ENCODE measurements at places on chromosomes 3 and 15.

- DNase-seq, result peak; percentile 90
Observed at GRCh38 chr3:66693461-66694031, 192.7 kb upstream of the LRIG1 start.

- DNase-seq, result no peak
Observed at GRCh38 chr3:193812791-193813500, 219.9 kb downstream of the OPA1 start.

GRCh38 chr15:49675041-49675440, 54.2 kb downstream of the DTWD1 start:
- DNase-seq, result no peak

GRCh38 chr15:45064386-45064785, 41.4 kb downstream of the SORD start:
- no peak for DNase-seq

DNA sequence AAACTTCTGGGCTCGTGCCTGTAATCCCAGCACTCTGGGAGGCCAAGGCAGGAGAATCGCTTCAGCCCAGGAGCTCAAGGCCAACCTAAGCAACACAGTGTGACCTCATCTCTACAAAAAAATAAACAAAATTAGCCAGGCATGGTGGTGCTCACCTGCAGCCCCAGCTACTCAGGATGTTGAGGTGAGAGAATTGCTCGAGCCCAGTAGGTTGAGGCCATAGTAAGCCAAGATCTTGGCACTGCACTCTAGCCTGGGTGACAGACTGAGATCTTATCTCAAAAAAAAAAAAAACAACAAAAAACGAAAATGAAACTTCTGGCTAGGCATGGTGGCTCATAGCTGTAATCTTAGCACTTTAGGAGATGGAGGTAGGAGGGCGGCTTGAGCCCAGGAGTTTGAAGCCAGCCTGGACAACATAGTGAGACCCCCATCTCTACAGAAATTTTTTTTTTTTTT, 53.7 kb downstream of the PIK3CB start:
- DNase-seq, result no peak

DNA sequence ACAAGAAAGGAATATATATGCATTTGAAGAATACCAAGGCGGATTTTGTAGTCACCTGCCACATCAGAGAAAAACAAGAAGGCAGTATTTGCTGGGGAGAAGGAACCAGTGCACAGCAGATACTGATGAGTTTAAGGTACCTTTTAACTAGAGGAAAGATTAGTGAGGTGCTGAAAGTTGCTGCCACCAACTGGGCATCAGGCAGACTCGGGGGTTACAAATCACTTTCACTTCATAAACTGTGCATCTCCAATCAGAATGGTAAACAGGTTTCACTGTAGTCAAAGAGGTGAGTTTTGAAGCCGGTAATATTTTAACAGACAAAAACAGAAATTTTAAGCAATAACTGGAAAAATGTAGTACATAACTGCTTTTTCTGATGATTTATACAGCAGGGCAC, 4.1 kb downstream of the FBN1 start:
- DNase-seq, result no peak

GRCh38 chr3:19248143-19248542, 99.8 kb downstream of the KCNH8 start:
- DNase-seq, result no peak

GRCh38 chr15:40927495-40927872, 1.7 kb upstream of the DLL4 start:
- DNase-seq, result no peak

- DNase-seq, result peak; percentile 5
Observed at GRCh38 chr3:146072061-146072460, 88.9 kb downstream of the PLOD2 start.

- DNase-seq, result no peak
Observed at GRCh38 chr15:50250760-50251394, 14.6 kb downstream of the HDC start.

- DNase-seq, result no peak
Observed at GRCh38 chr3:129593595-129594339, 12.7 kb downstream of the PLXND1 start.

DNA sequence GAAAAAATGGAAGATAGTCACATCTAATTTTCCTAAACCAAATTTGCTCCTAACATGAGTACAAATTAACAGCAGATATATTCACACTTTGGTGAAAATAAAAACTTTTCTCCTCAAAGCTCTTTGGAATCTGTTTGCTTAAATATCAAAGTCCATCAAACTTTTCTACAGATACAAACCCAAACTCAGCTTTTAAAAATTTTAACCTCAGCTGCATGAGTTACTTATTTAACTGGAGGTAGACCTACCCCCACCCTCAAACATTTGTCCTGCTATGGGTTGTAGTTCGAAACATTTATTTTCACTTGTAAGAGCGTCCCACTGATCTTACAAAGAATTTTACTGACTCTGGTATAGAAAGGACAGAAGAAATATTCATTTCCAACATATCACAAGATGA, 8.9 kb upstream of the XYLB start:
- no peak for DNase-seq

DNA sequence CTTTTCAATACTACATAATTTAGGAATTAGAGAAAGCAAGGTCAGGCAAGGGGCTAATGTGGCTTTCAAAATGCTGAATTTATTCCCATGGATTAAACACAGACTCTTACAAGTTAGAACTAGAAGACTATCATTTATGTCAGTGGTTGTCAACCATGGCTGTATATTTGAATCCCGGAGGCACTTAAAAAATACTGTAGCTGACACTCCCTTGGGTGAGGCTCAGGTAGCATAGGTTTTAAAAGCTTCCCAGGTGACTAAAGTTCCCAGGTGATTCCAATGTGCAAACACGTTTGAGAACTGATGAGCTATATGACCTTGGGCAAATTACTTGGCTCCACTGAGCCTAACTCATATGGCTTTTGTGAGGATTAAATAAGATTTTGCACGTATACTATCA, 29.6 kb downstream of the AAGAB start:
- DNase-seq, result no peak

DNA sequence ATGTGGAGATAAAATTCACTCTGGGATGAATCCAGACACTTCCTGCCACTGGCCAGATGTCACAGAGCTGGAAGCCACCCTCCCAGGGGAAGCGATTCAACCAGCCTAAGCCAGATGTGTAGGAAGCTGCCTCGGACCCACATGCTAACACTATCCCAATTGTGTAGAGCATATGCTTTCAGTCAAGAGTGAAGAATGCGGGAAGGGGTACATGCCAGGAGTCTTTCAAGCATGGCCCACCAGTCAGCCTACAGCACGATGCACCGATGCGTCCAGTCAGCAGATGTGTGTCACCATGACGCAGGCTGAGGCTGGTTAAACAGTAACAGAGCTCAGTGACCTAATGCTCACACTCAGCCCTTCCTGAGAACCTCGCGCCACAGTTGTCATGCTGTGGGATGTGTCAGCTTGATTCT, 38.8 kb upstream of the BNC1 start:
- DNase-seq, result no peak

- DNase-seq, result no peak
Observed at GRCh38 chr15:67244971-67245478, 9.4 kb downstream of the AAGAB start.

- no peak for DNase-seq
Observed at GRCh38 chr3:37686220-37686619, 175.5 kb upstream of the CTDSPL start.

- DNase-seq, result peak; percentile 90
Observed at GRCh38 chr15:82849556-82850512, 40.4 kb downstream of the WHAMM start.

GRCh38 chr15:60941448-60941847, 287.7 kb downstream of the RORA start:
- no peak for DNase-seq

DNA sequence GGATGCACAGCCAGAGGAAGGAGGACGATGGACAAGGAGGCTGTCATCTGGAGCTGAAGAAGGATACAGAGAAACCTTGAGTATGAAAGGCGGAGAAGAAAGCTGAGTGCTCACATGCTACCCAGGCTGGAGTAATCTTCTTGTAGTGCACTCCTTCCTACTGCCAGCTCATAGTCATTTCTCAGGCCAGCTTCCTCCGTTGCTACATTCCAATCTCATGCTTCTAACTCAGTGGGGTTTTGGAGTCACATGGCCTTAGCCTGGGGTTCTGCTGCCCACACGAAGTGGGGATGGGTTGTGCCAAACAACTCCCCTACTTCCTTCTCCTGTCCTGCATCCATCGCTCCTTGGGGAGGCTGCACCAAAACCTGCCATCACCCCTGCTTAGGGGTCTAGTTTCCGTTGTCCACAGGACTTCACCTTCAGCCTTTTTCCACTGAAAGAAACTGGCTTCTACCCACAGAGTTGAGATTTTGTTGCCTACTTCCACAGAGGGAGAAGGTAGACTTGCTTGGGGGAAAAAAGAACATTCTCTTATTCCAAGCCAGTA, 239.9 kb downstream of the EPHB1 start:
- no peak for DNase-seq

DNA sequence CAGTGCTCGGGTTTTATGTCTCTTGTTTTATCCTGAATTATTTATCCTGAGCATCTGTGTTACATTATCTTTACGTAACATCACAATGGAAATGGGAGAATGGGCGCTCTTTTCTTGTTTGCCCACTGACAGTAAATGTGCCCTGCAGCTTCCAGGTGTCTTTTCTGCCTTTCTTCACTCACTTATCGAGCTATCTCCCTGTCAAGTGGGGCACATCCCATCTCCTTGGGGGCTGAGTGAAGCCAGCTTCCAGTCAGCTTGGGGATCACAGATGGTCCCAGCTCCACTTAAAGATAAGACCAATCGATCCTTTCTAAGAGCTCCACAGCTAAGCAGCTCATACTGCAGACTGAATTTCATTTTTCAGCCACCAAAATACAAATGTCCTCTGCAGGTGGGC, 125.8 kb downstream of the KBTBD8 start:
- no peak for DNase-seq

GRCh38 chr3:32109256-32109655, 2.8 kb downstream of the GPD1L start:
- peak; percentile 86 for DNase-seq

GRCh38 chr3:56988458-56989168, 71.9 kb upstream of the SPATA12 start:
- peak; percentile 87 for DNase-seq

DNA sequence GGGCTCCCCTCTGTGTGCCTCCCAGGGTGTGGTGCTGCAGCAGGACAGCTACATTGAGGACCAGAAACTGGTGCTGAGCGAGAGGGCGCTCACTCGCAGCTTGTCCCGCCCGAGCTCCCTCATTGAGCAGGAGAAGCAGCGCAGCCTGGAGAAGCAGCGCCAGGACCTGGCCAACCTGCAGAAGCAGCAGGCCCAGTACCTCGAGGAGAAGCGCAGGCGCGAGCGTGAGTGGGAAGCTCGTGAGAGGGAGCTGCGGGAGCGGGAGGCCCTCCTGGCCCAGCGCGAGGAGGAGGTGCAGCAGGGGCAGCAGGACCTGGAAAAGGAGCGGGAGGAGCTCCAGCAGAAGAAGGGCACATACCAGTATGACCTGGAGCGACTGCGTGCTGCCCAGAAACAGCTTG, 53.7 kb downstream of the KLHL25 start:
- DNase-seq, result no peak

DNA sequence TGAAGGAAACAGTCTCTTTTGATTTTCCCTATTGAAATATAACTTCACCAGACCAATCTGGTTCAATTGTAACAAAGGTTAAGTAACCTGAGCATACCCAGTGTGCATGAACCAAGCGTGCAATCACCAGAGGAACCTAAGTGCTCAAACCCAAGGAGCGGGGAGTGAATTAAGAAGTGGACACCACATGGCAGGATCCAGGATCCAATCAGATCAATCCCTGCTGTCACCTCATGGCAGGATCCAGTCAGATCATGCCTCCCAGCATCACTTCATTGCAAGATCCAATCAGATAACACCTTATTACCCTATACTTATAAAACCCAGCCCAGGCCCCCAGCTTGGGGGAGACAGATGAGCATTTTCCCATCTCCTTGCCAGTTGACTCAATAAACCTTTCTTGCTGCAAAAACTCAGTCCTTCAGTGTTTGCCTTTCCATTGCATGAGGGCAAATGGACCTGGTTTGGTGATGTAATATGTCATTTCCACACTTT, 38.9 kb upstream of the RNU6-1 start:
- DNase-seq, result no peak

- DNase-seq, result no peak
Observed at GRCh38 chr3:127100459-127101410, 92.2 kb upstream of the PRR23E start.

GRCh38 chr3:112908252-112908651, 61.6 kb upstream of the CD200R1L start:
- DNase-seq, result no peak

DNA sequence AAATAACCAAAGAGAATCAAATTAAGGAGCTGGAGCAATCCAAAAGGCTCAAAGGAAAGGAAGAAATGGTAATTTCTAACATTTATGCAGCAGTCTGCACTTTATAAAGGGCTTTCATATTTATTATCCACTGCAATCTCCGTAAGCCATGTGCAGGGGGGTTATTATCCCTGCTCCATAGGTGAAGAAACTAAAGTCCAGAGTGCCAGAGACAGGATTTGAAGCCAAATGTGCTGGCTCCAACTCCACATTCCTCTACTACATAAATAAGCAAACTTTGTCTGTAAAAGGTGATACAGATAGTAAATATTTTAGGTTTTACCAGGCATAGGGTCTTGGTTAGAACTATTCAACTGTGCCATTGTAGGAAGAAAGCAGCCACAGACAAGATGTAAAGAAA, 221.4 kb downstream of the MINAR1 start:
- no peak for DNase-seq

All from spinal cord (tissue), 10 donors.